ENCODE measurements at places on chromosomes 3 and 15.

DNA sequence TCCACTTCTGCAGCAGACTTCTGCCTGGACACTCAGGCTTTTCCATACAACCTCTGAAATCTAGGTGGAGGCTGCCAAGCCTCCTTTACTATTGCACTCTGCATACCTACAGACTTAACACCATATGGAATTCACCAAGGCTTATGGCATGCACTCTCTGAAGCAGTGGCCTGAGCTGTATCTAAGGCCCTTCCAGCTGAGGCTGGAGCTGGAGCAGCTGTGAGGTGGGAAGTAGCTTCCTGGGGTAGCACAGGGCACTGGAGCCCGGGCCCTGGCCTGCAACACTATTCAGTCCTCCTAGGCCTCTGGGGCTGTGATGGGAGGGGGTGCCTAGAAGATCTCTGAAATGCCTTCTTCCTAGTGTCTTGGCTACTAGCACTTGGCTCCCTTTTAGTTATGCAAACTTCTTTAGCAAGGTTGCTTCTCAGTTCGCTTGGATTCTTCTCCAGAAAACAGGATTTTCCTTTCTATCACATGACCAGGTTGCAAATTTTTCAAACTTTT, 186.6 kb upstream of the RORA start:
- DNase-seq, result no peak

DNA sequence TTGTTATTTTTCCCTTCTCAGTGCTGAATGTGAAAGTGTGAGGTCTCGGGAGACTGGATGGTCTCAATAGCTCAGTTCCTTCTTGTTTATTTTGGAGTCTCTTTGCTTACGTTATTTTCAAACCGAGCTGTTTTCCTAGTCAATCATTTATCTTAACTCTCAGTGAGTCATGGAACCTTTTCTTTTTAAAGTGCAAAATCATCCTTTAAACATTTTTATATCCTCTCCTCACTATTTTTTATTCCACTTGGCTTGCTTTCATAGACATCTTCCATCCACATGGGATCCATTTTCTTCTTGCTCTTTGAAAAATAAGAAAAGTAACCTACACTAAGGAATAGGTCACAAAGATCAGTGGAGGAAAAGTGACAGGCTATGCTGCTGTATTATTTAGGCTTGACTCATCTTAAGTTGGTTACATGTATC, 497.8 kb downstream of the NAALADL2 start:
- no peak for DNase-seq

DNA sequence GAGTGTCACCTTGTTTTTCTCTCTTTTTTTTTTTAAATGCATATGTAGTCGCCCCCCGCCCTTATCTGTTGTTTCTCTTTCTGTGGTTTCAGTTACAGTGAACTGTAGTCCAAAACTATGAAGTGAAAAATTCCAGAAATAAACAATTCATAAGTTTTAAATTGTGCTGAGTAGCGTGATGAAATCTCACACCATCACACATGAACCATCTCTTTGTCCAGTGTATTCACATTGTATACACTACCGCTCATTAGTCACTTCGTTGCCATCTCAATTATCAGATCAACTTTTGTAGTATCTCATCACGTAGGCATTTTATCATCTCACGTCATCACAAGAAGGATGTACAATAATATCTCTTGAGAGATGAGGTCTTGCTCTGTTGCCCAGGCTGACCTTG, 62.5 kb upstream of the MLF1 start:
- DNase-seq, result no peak

- DNase-seq, result no peak
Observed at GRCh38 chr15:44676676-44677075, 13.2 kb upstream of the SPG11 start.

DNA sequence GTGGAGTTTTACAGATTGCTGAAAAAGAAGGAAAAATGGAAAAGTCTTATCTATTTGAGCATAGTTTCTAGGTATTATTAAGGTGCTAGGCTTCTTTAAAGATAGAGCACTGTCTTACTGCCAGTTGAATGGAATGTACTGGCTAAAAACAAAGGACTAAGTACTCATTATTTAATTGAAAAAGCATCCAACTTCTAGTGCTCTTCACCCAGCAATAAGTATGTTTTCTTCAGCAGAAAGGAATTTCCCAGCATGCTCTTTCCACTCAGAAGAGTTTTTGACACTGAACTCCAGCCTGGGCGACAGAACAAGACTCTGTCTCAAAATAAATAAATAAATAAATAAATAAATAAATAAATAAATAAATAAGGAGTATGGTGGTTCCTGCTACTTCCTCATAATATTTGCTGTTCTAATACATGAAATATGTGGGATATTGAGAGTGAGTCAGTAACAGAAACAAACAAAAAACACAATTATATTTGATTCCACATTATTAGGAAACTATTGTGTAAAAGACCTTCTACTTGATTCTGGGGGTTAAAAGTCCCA, 70.6 kb downstream of the ATP13A4 start:
- no peak for DNase-seq

DNA sequence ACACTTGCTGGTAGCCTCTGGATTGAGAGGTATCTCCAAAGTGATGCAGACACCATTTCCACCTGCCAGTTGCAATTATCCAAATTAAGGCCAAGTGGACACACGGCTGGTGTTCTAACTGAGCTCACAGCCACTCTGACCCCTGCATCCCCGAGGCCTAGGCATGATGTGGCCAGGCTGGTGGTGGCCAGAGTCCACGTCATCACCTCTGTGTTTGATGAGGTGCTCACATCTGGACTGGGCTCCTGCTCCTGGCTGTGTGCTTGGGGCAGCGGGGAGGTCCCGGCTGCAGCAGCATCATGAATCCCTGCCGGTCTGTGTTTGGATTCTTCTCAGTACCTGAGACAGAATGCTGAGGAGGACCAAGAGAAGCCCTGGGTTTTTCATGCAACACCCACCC, 4.9 kb downstream of the OXTR start:
- DNase-seq, result no peak

DNA sequence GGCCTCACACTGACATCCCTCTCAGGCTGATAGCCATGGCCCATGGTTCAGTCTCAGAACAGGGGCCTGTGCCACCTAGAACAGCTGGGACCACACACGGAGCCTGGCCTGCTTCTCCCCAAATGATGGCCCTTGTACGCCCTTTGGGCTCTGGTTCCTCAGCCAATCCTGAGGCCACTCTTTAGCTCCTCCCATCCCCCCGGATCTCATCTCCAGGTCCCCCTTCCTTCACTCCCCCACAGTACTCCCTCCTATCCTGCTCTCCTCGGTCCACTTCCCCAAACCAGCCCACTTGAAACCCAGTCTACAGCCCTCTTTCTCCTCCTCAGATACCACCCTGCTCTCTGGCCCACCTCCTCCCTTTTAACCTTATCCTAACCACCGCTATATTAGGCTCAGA, 17.8 kb upstream of the ZFYVE19 start:
- DNase-seq, result no peak

- peak; percentile 44 for DNase-seq
Observed at GRCh38 chr3:184786280-184786941, 25.6 kb upstream of the VPS8 start.

- no peak for DNase-seq
Observed at GRCh38 chr3:69283496-69283895, 102.4 kb downstream of the FRMD4B start.

- no peak for DNase-seq
Observed at GRCh38 chr3:6807967-6808588, 52.8 kb upstream of the GRM7 start.

DNA sequence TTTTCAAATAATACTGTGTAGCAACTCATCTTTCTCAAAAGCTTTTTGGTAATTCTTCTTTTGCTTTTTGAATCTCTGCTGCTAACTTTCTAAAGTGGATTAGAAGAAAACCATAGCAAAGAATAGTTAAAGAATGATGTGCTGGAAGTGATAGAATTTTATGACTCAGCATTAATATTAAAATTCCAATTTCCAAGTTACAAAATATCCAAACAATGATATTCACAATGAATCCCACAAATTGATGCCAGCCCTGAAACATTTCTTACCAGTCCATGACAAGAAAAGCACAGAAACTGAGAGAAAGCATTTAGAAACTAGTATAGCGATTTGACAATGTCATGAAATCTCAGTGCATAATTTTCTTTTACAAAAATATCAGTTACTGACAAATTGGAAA, 482.2 kb downstream of the RBMS3 start:
- DNase-seq, result no peak

DNA sequence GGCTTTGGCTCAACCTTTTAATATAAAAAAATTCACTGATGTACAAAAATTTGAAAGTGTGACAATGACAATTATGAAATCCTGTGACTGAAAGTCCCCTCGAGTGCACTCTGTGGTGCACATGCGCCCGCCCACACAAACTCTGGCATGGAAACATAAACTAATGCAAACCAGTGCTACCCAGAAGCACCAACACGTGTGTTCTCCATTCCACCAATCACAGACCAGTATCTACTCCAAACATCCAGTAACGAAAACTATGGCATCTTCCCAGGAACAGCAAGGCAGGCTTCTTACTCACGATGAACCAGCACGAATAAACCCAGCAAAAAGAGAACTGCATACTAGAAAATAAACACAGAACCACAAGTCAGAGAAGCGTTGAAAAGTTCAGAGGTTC, 11.7 kb upstream of the NMB start:
- DNase-seq, result no peak

- no peak for DNase-seq
Observed at GRCh38 chr3:188230962-188231361, 77.0 kb downstream of the LPP start.

GRCh38 chr3:149575213-149575960, 82.4 kb downstream of the WWTR1 start:
- DNase-seq, result no peak

GRCh38 chr3:170589113-170589512, 3.2 kb upstream of the SLC7A14 start:
- no peak for DNase-seq

GRCh38 chr15:71708741-71709140, 101.6 kb upstream of the NR2E3 start:
- DNase-seq, result no peak

DNA sequence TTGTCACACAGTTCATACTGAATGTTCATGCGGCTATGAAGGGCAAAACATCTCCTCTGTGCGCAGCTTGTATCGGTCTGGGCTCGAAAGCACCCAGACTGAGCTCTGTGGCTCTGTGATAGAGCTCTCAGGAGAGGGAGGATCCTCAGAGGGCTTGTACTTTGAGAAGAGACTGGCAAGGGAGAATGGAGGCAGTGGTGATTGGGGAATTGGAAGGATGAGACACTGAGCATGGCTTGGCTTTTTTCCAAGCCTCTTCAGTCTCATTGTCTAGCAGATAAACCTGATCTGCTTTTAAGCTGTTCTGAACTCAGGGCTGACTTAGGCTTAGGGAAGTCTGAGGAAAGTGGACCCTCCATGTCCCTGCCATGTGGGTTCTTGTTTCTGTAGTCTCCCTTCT, 43.0 kb downstream of the RAD54L2 start:
- no peak for DNase-seq

DNA sequence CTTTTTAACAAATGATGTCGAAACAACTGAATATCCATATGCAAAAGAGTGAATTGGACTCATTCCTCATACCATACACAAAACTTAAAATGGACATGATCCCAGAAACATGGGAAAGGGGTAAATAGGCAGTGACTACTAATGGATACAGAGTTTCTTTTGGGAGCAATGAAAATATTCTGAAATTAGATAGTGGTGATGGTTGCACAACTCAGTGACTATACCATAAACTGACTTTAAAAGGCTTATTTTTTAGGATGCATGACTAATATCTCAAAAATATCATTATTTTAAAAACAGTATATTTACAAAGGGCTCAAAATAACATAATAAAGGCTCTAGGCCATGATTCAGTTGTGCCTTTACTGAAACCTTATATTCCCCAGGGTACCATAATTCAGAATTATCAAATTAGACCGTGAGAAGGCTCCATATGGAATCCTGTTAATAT, 16.3 kb upstream of the ATP13A3 start:
- no peak for DNase-seq

DNA sequence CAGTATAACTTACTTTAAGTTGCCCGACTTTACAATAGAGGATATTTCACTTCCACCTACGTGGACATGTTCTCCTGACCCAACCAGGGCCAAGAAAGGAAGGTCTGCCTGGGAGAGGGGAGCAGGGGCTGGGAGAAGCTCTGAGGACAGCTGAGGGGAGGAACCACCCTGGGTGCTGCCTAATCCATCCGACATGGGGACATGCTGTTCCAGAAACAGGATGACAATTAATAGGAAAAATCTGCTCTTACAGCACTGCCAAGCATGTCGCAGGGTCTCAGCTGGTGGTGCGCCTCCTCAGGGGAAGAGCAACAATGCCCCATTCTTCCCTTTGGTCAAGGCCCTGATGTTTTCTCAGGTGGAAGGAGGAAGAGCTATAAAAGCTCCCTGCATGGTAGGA, 132.3 kb downstream of the NTRK3 start:
- no peak for DNase-seq

DNA sequence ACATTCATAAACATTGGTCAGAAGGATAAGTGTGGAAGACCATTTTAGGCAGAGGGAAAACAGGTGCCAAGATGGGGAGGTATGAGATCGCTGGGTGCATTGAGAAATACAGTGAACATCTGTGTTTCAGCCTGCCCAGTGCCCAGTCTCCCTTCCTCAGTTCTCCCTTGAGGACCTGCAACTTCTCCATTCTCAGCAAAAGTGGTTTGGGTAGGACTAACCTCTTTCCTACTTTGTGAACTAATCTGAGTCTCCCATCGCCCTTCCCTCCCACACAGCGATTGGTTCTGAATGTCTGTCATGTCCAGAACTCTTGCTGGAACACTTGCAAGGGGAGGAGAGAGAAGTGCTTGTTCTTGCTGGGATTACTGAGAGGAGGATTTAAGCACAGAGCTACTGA, 10.9 kb upstream of the CCNL1 start:
- DNase-seq, result no peak

DNA sequence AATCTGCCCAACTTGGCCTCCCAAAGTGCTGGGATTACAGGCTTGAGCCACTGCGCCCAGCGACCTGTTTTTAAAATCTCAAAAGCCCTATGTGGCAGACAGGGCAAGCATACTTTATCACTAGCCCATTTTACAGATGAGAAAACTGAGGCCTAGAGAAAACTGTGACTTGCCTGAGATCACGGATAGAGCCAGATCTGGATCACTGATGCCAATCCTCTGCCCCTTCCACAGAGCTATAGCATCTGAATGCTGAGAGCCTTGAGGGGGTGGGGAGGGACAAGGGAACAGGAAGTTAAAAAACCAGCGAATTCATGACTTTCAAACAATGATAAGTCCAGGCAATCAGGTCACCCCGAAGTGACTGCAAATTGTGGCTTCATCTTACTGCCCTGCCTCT, 7.3 kb downstream of the ANKRD63 start:
- DNase-seq, result no peak

DNA sequence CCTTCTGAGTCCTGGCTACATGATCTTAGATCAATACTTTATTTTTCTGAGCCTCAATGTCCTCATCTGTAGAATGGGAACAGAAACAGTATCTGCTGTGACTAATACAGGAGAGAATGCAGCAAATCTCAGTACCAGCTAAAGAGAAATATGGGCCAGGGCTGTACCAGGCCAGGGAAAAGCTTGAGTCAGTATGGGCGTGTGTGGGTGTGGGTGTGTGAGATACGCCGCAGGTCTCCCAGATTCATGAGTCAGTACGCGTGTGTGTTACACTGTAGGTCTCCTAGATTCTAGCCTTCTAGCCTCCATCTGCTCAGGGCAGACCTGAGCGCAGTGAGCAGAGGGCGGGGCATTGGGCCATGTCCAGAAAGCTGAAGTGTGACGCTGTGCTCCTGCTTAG, 15.2 kb downstream of the GNAI2 start:
- no peak for DNase-seq
